ENCODE measurements at places on chromosomes 4 and X.

DNA sequence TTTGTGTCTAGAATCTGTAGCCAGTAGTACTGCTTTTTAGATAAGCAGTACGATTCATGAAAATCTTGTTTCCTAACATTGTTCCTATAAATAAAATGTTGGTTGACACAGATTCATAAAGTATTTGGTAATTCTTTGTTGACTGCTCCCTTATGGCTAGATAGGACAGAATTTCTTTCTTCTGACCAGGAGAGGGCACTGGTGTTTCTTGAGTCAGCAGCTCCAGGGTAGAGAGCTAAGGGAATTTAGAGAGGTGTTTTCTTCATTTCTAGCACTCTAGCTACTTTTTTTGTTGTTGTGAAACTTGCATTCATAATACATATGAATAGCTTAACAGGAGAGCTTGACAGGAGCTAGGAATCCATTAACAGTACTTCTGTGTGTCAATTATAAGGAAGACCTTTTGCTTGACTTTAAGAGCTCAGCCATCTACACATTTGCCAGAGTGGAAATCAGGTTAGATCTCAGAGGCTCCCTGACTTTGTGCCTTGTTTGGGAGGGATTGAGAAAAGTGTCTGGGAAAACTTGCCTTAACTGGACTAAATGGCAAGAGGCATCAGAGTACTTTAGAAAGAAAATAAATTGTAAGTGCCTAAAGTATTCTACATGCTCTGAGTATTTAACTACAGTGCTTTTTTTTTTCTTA is 756.1 kb downstream of the SH3BGRL start:
- no peak for DNase-seq

DNA sequence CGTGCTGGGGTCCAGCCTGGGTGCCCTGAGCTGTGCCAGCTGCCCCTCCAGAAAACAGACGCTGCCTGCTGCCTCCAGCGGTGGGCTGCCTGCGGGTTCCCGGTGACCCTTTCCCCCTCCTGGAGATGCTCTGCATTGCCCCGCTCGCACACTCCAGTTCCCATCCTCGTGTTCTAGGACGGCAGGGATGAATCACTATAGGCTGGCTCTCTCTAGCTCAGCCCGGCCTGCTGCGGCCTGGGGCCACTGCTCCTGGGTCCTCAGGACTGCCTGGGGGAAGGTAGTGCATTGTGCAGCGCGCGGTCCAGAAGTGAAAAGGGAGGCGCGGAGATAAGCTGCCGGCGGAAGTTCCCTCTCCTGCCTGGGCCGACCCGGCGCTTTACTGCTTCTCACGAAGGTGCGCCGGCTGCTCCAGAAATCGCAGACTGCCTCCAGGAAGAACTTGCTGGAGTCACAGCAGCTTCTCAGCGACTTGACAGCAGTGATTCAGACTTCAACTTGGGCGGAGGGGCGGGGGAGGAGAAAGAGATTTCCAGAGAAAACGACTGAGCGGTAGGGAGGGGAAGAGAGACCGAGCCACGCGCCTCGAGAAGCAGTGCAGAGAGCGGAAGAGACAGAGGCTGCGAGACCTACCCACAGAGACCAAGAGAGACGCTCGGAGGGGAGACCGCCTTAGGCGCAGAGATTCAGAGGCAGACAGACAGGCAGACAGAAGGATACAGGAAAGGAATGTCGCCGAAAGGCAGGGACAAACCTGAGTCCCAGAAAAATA is 6.7 kb upstream of the MSX1 start:
- peak; percentile 69 for DNase-seq

DNA sequence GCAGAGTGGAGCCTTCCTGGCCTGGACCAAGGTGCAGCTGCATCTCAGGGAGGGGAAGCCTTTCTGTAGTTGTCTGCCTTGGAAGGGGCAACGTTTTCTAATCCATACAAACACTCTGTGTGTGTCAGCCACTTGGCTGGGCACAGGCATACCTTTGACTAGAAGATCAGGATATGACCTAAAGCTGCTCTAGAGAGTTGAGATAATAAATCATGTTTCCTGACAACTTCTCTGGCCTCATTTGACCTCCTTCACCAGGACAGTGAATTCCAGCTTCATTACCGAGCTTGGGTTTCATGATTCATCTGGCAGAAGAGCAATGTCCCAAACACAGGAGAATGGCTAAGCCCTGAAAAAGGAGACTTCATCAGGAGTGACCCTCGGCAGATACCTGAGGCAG is 89.6 kb upstream of the KIT start:
- no peak for DNase-seq

GRCh38 chr4:156656896-156657295 is 314.7 kb downstream of the PDGFC start:
- no peak for DNase-seq

GRCh38 chr4:4849106-4849505 is 10.4 kb upstream of the MSX1 start:
- no peak for DNase-seq

DNA sequence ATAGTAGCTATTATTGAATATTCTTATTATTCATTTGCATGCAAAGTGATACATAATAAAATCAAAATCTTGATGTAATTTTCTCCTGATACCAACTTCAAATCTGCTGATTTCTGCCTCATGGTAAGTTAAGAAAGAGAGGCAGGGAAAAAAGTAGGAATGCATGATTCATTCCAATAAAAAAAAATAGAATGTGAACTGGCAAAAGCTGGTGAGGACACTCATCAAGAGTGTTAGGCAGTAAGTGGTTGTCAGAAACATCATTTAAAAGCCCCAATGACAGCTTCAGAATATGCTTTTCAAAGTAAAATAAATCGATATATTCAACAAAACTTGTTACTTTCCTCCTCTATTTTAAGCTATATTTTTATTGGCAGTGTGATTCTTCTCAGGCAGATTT is 979.1 kb downstream of the TECRL start:
- DNase-seq: no peak

DNA sequence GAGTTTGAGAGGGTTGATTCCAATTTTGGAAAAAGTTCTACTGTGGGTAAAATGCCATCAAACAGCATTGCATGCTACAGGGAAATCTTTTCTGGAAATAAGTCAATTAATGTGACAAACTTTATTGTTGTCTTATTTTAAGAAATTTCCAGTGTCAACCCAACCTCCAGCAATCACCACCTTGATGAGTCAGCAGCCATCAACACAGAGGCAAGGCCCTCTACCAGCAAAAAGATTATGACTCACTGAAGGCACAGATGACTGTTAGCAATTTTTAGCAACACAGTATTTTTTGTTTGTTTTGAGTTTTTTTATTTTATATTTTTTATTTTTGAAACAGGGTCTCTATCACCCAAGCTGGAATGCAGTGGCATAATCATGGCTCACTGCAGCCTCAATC is 165.4 kb upstream of the C1QTNF7 start:
- no peak for DNase-seq
